Activated CD8-positive, alpha-beta T cell treated with anti-CD3 and anti-CD28 coated beads for 36 hours (primary cell): ENCODE measurements at places on chromosomes 2 and 18.

- no peak for DNase-seq
Observed at GRCh38 chr18:9988665-9989064, 74.8 kb downstream of the VAPA start.

GRCh38 chr2:84965192-84965516 is 5.8 kb upstream of the KCMF1 start:
- DNase-seq: no peak

DNA sequence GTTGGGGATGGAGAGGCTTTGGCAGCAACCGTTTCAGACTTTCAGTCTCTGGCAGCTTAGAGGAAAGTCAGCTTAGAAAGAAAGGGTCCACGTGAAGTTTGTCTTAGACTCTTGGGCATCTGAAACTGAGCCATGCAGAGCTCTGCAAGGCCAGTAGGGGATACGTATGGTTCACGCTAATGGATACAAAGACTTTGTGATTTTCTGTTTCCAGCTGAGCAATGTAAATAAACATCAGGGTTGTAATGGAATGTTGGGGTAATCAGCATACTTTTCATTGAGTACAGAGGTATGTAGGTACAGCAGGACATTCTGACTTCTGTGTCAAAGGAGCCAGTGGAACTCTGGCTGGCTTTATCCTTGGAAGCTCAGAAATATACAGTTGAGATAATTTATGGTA is 31.0 kb downstream of the RALB start:
- DNase-seq: no peak

DNA sequence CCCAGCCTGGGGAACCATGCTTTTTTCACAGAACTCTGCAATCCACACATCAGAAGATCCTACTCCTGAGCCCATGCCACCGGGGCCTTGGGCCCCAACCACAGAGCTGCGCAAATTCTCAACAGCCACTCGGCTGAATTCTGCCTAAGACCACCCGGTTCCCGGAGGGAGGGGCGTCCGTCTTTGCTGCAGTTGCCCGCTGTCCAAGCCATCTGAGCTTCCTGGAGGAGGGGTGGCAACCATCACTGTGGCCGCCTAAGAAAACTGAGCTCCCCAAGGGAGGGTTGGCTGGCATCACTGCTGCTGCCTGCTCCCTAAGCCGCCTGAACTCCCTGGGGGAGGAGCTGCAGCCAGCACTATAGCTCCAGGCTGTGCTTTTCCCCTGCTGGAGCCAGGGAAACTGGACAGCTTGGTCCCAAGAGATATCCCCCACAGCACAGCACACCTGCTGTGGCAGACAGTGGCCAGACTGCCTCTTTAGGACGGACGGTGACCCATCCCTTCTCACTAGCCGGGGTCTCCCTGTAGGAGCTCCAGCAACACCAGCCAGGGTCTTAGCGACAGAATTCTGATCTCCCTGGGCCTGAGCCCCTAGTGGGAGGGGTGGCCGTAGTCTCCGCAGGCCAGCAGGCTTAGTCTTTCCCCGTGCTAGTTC is 1411.6 kb upstream of the CDH2 start:
- no peak for DNase-seq
